NCI-H1694 (cell line): ENCODE measurements at places on chromosomes 16 and 17.

DNA sequence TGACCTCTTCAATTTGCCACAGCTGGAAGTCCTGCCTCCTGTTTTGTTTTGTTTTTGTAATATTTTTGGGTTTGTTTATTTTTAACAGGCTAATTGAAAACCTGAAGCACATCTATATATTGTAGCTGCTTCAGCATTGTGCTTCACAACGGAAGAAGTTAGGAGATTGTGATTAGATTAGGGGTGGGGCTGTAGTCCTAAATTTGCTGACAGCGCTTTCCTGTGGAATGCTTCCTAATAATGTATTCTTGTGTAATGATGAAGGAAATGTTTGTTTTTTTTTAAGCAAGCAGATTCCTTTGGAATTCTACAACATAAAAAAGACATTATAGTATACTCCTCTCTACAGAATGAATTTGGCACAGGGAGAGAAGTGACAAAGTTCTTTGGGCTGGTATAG is 70.1 kb downstream of the NLK start:
- DNase-seq: no peak

GRCh38 chr17:72878975-72879660 is 213.4 kb downstream of the SLC39A11 start:
- DNase-seq: no peak

GRCh38 chr16:84307209-84307954 is 12.7 kb downstream of the WFDC1 start:
- DNase-seq: no peak

DNA sequence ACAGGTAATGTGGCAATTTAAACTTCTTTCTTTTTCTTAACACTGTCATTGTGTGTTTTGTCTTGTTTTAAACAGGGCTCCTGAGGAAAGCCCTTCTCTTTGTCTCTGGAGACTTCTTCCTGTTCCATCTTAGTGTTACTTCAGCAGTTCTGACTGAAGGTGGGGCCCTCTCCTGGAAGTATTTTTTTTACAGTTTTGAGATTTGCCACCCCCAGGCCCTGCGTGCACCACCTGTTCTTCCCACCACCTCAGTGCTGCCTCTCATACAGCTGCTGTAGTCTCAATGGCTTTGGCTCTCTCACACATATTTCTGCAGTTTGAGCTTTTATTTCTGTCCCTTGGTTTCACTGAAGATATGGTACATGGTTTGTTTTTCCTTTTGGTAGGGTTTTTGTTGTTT is 52.5 kb upstream of the ALDH3A1 start:
- DNase-seq: no peak

DNA sequence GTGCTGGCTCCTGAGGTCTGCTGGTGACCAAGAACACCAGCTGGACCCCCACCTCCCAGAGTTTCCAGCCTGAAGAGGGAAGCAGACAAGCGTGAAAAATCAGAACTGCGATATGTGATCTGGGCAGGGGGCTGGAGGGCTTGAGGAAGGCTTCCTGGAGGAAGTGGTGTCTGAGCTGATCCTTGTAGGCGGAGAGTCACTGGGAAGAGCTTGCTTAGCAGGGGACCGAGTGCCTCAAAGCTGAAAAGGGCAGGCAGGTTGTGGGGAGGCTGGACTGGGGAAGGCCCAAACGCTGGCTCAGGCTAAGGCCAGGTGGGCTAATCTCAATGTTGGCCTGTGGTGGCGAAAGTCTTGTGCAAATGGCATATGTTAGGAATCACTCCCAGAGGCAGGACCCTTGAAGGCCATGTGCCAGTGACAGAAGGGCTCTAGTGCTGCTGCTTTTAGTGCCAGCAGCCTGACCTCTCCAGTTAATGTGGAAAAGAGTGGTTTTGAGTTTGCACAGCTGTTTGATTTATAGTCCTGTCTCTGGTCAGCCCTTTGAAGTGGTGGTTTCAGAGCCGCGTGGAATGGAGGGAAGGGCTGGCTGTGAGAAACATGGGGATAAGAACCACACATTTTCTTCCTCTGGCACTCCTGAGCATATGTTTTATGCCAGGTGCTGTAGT is 85.3 kb upstream of the LGALS9 start:
- peak; percentile 21 for DNase-seq

DNA sequence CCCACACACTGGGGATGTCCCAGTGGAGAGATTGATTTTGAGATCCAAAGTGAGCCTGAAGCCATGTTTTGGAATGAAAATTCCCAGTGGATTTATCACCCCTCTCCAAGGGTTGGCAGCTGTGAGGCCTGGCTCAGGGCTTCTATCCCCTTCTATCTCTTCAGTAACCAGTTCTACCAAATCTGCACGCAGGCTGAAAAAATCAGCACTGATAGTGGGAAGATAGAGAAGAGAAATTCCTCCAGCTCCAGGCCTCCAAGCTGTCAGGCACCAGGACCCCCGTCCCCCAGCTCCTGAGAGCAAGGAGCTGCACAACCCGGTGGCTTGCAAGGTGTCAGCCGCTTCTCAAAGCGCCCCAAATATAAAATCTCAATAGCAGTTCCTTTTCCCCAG is 1.0 kb downstream of the FLOT2 start:
- no peak for DNase-seq

- no peak for DNase-seq
Observed at GRCh38 chr17:55872374-55872773, 121.5 kb downstream of the PCTP start.

DNA sequence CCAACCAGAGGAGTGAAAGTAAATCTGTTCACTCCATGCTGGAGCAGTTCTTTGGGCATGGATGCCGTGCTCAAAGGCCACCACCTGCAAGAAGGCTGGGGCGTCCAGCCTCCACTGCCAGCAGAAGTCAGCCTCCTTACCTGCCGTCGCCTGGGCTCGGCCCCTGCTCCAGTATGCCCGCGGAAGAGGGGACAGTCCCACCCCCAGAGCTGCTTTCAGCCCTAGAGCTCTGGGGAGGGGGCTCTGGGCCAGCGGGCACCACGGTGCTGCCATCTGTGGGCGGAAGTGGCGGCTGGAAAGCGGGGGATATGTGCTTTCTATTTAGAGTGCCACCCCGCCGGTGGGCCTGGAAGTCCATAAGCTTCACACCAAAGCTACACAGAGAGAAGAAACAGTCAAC is 75.9 kb downstream of the ARHGAP17 start:
- no peak for DNase-seq

- DNase-seq: no peak
Observed at GRCh38 chr17:2985318-2985717, 78.1 kb downstream of the OR1D5 start.

- DNase-seq: no peak
Observed at GRCh38 chr17:11245187-11245586, 4.2 kb downstream of the SHISA6 start.

DNA sequence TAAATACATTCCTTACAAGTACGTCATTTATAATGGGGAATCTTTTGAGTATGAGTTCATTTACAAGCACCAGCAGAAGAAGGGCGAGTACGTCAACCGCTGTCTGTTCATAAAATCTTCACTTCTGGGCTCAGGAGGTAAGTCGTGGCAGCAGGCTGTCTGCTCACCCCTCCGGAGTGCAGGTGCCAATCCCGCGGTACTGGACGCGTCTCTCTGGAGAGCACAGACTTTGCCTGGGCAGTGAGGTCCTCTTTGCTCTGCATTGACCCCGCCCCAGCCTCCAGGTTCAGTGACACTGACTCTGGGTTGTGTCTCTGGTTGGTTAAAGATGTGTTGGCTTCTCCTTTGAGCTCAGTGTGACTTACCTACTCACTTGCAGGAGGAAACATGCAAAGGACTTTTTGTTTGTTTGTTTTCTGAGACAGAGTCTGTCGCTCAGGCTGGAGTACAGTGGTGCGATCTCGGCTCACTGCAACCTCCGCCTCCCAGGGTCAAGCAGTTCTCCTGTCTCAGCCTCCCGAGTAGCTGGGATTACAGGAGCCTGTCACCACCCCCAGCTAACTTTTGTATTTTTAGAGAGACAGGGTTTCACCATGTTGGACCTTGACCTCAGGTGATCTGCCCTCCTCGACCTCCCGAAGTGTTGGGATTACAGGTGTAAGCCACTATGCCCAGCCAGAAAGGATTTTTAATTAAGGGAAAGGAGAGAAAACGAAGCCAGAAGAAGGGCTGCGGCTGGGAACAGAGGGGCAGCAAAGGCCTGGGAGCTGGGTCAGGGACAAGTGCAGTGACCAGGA is 31.2 kb downstream of the RNF213 start:
- DNase-seq: no peak

DNA sequence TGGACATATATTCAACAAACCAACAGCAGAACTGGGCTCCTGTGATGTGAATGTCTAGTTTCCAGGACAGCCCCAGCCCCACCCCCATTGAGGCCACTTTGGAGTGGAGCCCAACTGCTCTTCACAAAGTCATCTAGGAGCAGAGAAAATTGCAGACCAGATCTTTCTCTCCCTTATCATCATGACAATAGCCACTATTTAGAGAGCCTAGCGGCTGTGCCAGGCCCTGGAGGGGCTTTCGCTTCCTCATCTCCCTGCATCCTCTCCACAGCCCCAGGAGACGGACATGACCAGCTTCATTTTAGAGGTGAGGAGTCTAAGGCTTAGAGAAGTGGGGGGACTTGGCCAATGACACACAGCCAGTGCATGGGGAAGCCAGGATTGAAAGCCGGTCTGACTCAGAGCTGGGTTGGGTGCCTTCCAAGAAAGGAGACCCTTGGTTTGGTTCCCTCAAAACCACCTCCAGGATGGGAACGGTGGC is 1.4 kb downstream of the PRSS8 start:
- DNase-seq: no peak

DNA sequence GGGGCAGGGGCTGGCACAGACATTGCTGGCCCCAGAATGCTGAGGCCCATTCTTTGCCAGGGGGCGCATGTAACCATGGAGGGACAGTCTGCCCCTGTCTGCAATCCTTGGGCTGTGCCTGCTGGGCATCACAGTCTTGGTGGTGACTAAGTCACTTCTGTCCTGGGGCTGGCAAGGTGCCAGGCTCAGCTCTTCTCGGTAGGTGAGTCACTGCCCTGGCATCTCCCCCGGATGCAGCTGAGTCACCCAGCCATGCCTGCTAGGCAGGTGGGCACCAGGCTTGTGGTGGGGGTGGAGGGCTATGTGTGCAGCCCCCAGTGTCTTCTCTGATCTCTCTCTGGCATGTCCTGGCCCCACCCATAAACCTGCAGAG is 5.6 kb downstream of the RARA start:
- peak; percentile 47 for DNase-seq

DNA sequence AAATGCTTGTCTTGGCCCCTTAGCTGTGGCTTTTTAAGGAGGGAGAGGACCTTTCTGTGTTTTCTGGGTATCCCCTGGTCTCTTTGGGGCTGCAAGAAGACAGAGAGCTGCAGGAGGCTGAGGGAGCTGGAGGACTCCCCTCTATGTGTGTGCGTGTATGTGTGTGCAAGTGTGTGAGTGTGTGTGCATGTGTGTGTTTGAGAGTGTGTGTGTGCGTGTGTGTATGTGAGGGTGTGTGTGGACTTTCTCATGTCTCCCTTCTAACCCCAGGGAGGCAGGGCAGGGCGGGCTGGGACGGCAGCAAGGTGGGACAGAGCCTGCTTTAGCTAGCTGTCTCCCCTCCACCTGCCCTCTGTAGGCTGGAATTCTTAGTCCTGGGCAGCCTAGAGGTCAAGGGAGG is 1.9 kb downstream of the PRSS54 start:
- no peak for DNase-seq

- DNase-seq: no peak
Observed at GRCh38 chr16:10447289-10447688, 61.4 kb downstream of the ATF7IP2 start.

- DNase-seq: no peak
Observed at GRCh38 chr16:72597938-72598337, 426.0 kb upstream of the PMFBP1 start.

GRCh38 chr16:80100186-80100585 is 440.6 kb upstream of the DYNLRB2 start:
- no peak for DNase-seq

GRCh38 chr17:38459567-38459966 is 31.3 kb downstream of the ARHGAP23 start:
- peak; percentile 68 for DNase-seq

- DNase-seq: no peak
Observed at GRCh38 chr17:80494547-80494946, 18.1 kb upstream of the NPTX1 start.

DNA sequence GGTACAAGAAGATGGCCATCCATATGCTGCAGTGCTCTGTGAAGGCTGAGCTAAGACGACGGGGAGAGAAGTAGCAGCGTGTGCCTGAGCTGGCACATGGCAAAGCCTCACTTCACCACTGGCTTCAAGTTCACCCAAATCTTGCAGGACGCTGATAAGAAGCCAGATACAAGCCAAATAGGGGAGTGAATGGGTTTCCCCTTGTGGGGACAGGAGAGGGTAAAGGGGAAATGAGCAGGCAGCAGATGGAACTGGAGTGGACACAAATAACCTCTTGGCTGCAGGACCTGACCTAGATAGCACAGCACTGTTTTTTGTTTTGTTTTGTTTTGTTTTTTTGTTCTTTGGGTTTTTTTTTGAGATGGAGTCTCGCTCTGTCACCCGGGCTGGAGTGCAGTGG is 21.0 kb upstream of the PITPNA start:
- DNase-seq: no peak

GRCh38 chr17:62757500-62757951 is 50.6 kb downstream of the MARCHF10 start:
- DNase-seq: peak; percentile 39

DNA sequence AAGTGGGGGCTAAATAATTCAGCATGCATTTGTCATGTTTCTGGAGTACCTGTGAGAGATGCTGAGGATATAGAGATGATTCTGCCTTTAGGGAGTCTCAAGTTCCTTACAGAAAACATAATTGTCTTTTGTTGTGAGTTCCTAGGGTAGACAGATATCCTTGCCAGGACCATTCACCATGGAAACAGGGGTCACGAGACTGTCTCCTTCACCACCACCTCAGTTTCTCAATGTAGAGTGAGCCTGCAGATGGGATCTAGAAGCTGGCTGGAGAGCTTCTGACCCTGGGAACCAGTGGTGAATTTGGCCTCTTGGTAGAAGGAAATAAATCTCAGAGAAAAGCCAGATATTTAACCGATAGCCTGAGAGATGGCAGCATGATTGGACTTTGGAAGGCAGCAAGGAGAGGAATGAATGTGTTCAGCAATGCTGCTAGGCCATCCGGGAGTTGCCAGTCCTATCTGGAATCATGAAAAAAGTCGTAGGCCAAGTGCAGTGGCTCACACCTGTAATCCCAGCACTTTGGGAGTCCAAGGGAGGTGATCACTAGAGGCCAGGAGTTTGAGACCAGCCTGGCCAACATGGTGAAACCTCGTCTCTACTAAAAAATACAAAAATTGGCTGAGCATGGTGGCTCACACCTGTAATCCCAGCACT is 7.4 kb upstream of the HDAC5 start:
- DNase-seq: no peak

GRCh38 chr17:40097931-40098845 is 2.2 kb downstream of the NR1D1 start:
- no peak for DNase-seq

- no peak for DNase-seq
Observed at GRCh38 chr17:22459953-22460350, 767.6 kb downstream of the KCNJ18 start.

DNA sequence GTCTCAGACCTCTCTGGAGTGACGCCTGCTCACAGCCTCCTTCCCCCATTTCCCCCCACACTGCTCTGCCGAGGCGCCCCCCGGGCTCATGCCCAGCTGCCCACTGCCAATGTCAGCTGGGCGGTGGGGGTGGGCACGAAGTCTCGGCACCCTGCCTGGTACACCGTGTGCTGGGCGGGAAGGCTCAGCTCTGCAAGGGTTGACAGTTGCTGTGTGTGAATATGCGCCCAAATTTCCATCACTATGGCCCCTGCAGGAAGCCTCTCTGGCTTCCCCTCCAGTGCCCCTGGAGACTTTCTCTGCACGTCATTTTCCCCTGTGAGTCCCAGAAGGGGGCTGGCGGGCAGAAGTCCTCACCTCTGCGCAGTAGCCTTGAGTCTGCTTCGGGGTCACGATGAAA is 11.6 kb upstream of the CAMKK1 start:
- DNase-seq: no peak

- DNase-seq: no peak
Observed at GRCh38 chr16:48617104-48617705, 7.2 kb upstream of the N4BP1 start.
